ENCODE measurements at places on chromosomes 4 and X.

DNA sequence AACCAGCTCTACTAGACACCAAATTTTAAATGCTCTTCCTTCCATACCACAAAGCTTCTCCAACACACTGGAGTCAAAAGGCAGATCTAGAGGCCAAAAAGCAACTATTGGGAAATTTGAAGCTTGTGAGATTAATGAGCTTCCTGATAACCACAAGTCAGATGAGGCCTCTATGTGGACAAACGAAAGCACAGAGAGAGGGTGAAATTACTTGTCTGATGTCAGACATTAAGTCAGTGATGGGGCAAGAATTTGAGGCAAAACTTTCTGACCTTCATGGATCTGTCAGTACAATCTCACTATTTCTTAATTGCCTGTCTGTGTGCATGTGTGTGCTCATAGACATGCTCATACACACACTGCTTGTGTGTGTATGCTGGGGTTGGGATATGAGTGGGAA is 103.6 kb downstream of the GUCY2F start:
- no peak for DNase-seq

DNA sequence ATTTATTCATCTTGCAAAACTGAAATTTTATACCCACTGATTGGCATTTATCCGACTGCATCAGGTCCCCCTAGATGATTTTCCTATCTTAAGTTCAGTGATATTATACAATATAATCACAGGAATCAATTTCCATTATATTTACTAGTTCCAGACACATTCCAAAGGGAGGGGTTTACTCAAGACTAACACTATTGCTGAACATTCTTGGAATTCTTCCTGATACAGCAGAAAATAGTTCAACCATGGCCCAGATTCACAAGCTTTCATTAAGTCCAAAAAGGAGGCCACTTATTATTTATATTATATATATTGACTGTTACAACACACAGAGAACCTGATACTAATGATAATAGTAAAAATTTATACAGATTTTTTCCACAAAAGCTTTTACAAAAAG is 2353.6 kb downstream of the PCDH7 start:
- DNase-seq: no peak

GRCh38 chr4:81518762-81519426 is 47.2 kb upstream of the RASGEF1B start:
- no peak for DNase-seq

DNA sequence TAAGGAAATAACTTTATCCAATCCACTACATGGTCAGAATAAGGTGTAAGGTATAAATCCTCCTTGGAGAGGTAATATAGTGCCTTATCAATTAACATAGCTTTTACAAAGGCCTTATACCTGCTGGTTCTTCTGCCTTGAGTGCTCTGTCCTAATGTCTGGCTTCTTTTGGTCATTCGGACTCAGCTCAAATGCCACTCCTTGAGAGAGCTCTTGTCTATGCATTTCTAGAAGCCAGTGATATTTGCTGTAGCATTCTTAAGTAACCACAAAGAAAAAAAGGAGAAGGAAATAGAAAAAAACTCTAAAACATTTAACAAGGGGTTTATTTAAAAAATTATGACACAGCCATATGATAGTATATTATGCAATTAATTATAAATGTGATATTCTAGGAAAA is 444.8 kb upstream of the SLIT2 start:
- DNase-seq: no peak

- no peak for DNase-seq
Measured at GRCh38 chrX:72294497-72294896, 11.2 kb downstream of the CITED1 start.

Data from BE2C (cell line).